ENCODE measurements at places on chromosomes 1 and 21.
A peak's percentile ranks its signal among the peaks of the same experiment; 100 is the strongest.

- no peak for DNase-seq
These were observed 36.2 kb upstream of the FHAD1 start for GRCh38 chr1:15210651-15211375.

DNA sequence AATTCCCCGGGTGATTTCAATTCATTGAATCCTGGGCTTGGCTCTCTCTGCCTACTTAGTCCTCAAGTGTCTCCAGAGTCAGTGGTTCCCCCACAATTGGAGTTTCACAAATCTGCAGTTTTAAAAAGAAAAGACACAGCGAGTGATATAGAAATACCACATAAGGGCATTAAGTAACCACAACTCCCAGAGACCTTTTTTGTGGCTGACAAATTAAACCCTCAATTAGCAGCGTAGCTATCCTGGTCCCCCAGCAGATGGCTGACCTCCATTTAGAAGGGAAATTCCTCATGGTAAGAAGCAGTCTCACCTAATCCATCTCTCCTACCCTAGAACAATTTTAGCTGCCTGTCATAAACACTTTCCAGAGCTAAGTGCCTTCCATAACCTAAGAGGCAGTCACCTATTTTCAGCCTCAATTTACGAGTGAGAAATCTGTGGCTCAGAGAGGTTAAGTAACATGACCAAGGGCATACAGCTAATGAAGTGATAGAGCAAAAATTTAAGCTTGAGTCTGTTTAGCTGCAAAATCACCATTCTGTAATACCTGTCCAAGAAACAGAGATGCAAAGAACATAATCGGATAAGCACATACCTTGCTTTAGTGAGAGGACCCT, 56.0 kb upstream of the NBPF3 start:
- no peak for DNase-seq

GRCh38 chr1:61051443-61051718, 31.0 kb upstream of the NFIA start:
- no peak for DNase-seq

- peak; percentile 13 for DNase-seq
These were observed 261.1 kb downstream of the CAMTA1 start for GRCh38 chr1:7046314-7046713.

- DNase-seq = no peak
These were observed 22.1 kb upstream of the IFNAR2 start for GRCh38 chr21:33207449-33208149.

DNA sequence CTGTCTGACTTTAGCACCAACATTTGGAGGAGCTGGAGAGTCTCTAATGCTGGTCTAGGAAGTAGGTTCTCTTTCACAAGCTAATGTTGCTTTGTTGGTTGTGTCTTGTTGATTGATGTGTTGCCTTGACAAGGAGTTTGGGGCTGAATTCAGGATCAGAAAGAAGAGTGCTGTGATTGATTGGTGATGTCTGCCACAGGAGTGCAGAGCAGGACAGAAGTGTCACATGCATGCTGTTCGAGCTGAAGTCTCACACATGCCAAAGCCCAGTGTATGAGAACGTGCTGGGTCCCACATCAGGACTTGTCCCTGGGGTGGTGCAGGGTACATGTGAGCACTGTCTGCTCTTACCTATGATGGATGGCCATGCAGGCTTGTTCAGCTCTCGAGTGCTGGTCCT, 694.4 kb downstream of the MATN1 start:
- DNase-seq = no peak

DNA sequence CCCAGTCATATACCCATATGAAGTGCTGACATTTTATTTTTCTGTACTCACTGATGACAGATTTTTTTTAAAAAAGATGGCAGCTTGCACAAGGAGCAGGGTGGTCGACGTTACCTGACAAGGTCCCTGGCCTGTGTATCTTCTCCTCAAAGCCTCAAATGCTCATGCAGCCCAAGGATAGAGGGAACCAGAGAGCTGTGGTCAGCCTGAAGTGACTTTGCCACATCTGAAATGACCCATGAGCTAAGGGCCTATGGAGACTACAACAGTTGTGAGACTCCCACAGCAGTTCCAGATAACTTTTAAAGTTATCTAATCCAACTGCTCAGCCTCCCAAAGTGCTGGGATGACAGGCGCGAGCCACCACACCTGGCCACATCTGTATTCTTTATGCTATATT, 131.1 kb downstream of the GLUL start:
- DNase-seq = no peak

DNA sequence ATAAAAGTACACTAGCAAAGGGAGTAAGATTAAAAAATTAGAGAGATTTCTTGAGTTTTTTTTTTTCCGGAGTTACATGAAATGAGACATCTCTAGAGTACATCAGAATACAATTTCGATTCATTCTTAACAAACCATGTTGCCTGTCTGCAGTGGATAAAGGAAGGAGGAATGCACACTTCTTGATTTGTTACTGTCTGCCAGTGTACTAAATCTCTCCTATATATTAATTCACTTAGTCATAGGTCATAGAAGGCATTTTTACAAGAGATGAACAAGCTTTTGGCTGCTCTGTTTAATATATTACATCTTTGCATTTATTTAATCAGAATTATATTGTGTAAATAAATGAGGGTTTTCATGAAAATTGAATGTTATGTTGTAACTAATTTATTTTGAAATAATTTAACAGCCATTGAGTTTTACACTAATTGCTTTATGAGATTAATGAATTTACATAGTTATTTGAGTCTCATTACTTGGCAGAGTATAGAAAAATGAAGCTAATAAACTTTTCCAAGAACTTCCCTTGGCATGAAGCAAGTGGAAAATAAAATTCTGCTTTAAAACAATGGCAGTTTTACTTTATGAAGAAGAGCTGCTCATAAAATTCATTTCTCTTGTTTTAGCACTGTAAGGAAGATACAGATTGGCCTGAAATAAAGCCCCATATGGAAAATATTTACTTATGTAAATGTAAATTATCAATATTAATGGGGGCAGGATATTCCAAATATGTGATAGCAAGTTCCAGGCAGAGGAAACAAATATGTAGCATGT, 1284.7 kb downstream of the BRINP3 start:
- no peak for DNase-seq

DNA sequence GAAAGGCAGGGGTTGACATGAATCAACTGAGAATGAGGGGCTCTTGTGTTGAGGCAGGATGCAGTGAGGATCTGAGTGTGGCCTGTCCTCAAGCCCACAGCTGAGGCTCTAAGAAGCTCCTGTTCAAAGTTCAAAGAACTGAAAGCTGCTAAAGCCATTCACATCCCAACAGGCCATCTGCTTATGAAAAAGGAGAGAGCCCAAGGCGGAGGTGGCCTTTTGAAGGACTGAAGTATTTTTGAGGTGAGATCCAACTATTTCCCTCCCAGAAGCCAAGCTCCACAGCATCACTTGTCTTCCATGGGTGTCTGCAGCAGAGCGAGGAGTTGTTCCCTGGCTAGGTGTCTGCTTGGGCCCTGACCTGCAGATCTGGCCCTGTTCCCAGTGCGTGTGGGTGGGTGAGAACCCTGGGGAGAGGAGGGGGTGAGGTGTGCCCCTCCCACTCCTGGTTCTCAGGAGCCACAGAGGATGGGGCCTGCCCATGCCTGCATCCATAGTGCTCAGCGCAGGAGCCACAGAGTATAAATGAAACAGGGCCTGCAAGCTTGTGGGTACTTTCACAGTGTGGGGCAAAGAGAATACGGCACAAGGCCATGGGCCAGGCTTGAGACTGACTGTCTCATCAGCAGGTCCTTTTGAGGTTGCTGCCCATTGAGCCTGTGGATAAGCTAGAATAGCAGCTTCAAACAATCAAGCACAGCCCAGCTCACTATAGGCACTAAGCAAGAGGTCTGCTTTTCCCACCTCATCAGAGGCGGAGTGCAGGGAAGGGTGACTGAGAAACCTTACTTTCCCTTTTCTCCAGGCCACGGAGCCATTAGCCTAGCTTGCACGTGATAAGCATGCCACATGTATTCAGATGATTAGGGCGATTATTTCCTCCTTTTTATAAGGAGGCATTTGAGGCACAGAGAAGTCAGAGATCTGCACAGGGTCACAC, 15.7 kb downstream of the REG4 start:
- no peak for DNase-seq

DNA sequence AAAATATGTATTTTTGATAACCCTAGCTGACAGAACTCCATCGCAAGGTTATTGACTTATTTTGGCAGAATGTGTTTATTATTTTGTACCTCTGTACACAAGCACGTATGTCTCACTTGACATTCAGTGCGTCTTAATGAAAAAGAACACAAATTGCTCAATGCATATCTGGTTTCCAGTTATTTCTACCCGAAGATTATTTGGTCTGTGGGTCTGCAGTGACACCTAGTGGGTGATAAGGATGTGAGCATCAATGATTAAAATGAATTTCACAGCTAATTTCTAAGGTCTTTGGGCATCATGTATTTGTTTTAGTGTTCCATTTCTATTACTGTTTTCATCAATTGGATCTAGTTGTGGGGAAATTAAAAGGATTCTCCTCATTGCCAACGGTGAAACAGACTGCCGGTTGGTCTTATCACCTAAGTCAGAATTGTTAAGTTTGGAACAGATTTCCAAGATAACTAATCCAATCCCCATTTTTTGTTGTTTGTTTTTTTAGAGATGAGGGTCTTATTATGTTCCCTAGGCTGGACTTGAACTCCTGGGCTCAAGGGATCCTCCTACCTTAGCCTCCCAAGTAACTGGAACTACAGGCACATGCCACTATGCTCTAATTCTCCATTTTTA, 13.9 kb downstream of the DDX20 start:
- peak; percentile 51 for DNase-seq

DNA sequence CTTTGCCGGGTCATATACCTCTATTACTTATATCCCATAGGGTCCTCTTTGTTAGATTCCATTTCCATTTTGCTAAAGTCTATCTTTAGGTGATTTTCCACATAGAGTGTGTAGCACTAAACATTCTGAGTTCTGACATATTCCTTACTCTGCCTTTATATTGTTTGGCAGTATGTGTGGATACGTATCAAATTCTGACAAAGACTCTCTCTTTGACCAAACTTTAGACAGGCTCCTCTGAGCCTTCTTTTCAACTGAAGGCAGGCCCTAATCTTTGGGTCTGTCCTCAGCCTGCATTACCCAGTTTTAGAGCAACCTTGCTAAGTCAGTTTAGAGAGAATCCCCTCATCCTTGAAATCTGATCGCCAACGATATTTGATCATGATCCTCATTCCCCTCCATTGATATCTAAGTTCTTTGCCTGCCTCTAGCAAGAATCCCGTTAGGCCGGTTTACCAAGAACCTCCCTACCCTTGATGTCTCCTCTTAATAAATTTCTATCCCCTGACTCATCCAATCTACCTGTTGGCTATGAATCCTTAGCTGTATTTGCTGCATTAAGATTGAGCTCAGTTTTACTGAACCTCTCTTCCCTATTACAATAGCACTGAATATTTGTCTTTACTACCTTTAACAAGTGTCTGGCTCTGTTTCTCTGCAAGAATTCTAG, 10.4 kb upstream of the PPT1 start:
- DNase-seq = no peak

DNA sequence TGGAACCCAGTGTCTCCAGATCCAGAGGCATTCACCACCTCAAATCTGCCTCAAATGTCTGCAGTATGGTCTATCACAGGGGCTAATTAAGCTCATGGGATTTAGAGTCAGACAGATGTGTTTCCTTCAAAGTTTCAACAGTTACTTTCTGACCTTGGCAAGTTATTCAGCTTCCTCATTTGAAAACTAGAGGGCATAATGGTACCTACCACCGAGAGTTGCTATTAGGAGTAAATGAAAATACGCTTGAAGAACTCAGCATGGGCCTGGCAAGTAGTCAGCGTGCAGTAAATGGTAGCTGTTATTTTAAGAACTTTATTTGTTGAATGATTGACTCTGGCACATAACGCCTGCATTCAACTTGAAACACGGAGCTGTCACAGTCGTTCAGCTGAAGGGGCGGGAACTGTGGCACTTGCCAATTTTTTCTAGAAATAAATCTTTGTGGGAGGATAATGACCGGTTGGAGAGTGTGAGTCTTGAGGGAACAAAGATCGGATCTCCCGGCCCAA, 1.2 kb upstream of the CAP1 start:
- DNase-seq = peak; percentile 90

- no peak for DNase-seq
These were observed 31.5 kb downstream of the BMP8A start for GRCh38 chr1:39522661-39523567.

DNA sequence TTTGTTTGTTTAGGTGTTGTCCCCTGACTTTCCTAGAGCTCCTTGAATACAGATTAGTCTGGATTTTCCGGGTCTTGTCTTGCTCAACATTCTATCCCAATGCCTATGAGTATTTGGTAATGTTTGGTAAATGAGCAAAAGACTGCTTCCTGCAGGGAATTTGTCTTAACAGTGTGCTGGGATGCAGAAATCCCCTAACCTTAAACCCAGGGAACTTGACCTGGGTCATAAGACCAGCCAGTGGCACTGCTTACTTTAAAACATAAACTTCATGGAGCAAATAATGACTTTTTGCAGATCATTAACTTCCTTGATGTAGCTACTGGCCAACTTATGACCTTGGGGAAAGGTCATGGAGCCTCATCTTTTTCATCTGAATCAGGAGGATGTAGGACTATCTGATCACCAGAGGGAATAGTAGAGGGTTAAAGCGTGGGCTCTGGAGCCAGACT, 27.2 kb downstream of the TCEANC2 start:
- no peak for DNase-seq

DNA sequence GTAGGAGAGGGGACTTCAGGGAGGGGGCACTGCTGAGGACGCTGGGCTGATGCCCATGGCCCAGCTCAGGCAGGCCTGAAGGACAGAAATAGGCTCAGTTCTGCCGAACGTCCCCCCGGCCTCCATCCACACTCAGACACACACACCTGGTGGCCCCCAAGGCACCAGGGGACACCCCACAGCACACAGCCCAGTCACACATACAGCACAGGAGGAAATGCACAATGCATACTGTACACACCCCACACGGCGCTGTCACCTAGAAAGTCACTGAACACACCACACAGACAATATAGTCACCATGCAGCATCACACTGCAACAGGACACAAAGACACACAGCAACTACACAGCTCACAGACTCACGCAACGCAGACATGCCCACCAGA, 562 bp downstream of the SYTL1 start:
- DNase-seq = no peak

DNA sequence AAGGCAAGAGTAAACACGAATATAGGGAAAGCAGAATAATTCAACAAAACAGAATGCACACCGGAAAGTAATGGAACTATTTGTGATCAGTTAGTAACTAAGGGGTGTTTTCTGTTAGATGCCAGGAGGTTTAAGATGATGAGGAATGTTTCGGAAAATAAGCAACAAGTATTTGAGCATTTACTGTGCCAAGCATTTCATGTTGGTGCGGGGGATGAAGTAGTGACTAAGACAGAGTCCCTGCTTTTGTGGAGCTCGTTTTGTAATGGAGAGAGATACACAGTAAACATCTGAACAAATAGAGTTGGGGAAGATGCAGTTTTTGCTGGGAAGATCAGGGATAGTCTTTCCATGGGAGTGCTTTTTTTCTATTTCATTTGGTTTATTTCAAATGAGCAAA, 78.7 kb downstream of the DYRK1A start:
- DNase-seq = no peak

GRCh38 chr1:179031855-179032513, 6.3 kb downstream of the FAM20B start:
- DNase-seq = no peak

GRCh38 chr1:27548858-27549719, 54.9 kb downstream of the AHDC1 start:
- DNase-seq = no peak

GRCh38 chr1:43639976-43640794, 9.8 kb upstream of the KDM4A start:
- no peak for DNase-seq
